ENCODE measurements at places on chromosomes 2 and 18.

GRCh38 chr2:238098901-238099713 is 1.0 kb upstream of the ESPNL start:
- H3K36me3 ChIP-seq, result no peaks in the 10 kb centered on the region
- peak overlapping the region; percentile 16 for H3K27ac ChIP-seq
- no peak overlapping the region for H3K4me3 ChIP-seq
- H3K4me1 ChIP-seq, result peaks cover 5% of the 10 kb centered on the region

- H3K27ac ChIP-seq, result no peak overlapping the region
- no peaks in the 10 kb centered on the region for H3K36me3 ChIP-seq
- H3K27me3 ChIP-seq, result no peaks in the 10 kb centered on the region
- no peak overlapping the region for H3K4me3 ChIP-seq
Measured at GRCh38 chr2:52036853-52037252, 1004.9 kb upstream of the NRXN1 start.

DNA sequence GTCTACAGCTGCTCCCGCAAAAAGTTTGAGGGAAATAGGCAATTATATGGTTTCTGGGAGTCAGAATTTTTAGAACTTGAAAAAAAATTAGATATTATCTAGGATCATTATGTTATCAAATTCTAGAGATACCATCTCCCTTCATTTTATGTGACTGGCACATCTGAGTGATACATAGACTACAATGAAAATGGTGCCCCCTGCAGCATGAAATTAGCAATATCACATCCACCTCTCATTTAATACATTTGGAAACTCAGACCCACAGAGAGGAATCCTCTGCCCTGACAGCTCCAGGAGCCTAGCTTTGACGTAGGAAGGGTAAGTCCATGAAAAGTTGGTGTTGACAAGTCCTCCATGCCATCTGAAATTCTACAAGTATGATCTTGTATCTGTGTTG is 381.6 kb downstream of the SUCLG1 start:
- H3K4me3 ChIP-seq, result no peak overlapping the region
- H3K36me3 ChIP-seq, result no peaks in the 10 kb centered on the region
- no peaks in the 10 kb centered on the region for H3K4me1 ChIP-seq
- no peak overlapping the region for H3K27ac ChIP-seq
- H3K27me3 ChIP-seq, result no peaks in the 10 kb centered on the region
- DNase-seq, result peak; percentile 2

DNA sequence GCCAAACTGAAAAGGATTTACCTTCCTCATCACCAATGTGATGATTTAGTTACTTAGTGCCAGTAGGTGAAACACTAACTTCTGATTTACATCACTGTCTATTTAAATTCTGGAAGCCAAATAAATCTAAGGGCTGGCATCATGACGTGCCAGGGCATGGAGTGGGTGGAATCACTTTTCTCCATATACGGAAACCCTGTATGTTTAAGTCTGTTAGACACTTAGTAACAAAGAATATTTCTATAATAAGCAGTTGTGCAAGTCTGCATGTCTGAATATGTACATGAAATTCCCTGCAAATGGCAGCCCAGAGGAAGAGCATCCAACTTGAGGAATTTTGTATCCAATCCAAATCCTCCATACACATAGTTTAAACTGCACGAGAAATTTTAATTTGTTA is 243.1 kb upstream of the SMAD7 start:
- H3K27me3 ChIP-seq, result no peaks in the 10 kb centered on the region
- peaks cover 3% of the 10 kb centered on the region for H3K36me3 ChIP-seq
- H3K4me1 ChIP-seq, result no peaks in the 10 kb centered on the region
- no peak overlapping the region for H3K27ac ChIP-seq
- DNase-seq, result no peak

DNA sequence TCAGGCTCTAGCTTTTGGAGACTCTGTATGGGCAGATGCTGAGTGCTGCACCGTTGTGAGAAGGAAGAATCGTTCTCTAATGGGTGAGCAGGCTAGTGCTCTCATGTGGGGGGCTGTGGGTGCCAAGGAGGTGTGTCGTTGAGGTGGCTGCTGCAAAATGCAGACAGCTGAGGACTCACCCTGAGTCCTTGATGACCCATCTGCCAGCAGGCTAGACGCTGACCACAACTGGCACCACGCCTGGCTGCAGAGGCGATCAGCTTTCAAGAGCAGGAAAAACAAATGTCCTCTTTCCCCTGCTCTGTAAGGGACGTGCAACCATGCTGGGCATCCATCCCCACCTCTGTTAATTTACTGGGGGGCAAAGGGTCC is 48.2 kb downstream of the HAUS1 start:
- peaks cover 78% of the 10 kb centered on the region for H3K4me1 ChIP-seq
- no peak overlapping the region for H3K27ac ChIP-seq
- H3K36me3 ChIP-seq, result peaks cover 7% of the 10 kb centered on the region
- no peak overlapping the region for H3K4me3 ChIP-seq

DNA sequence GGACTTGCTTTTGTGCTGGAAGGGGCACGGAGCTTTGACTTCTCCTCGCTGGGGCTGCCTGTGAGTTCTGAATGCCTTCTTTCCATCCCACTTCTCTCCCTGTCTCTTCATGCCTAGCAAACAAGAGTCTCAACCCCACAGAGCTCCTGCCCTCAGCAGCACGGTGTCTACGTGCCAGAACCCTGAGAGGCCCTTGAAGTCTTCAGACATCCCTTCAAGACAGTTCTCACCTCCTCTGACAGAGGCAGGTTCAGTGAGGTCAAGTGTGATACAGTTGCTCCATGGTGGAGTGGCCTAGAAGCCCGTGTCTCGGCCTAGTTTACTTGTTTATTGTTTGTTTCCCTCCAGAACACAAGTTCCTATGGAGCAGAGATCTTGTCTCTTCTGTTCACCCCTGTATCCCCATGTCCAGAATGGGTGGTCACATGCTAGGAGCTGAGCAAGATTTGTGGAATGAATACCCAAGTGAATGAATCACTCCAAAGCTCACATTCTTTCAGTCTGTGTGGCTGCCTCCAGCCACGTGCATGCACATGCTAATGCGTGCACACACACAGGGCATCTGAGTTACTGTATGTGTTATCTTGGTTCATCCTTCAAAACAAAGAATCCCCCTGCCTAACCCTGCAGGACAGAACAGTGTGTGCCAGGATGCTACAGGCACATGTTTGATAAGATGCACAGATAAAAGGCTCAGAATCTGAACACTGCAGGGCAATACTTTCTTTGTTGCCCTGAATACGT is 391.6 kb downstream of the NBAS start:
- H3K4me1 ChIP-seq, result peaks cover 20% of the 10 kb centered on the region
- DNase-seq, result no peak
- peaks cover 12% of the 10 kb centered on the region for H3K36me3 ChIP-seq
- no peak overlapping the region for H3K4me3 ChIP-seq
- no peak overlapping the region for H3K27ac ChIP-seq

- peaks cover 6% of the 10 kb centered on the region for H3K4me1 ChIP-seq
- no peaks in the 10 kb centered on the region for H3K36me3 ChIP-seq
- H3K27me3 ChIP-seq, result peaks cover 21% of the 10 kb centered on the region
Measured at GRCh38 chr2:204321027-204321800, 224.1 kb upstream of the PARD3B start.

- no peak overlapping the region for H3K4me3 ChIP-seq
- H3K36me3 ChIP-seq, result no peaks in the 10 kb centered on the region
- no peaks in the 10 kb centered on the region for H3K4me1 ChIP-seq
- H3K27ac ChIP-seq, result no peak overlapping the region
Measured at GRCh38 chr2:108128249-108128648, 111.5 kb upstream of the SULT1C3 start.

GRCh38 chr18:74869904-74870863 is 272.5 kb downstream of the ZNF407 start:
- H3K4me1 ChIP-seq, result peaks cover 6% of the 10 kb centered on the region
- H3K27ac ChIP-seq, result no peak overlapping the region
- no peak for DNase-seq
- no peaks in the 10 kb centered on the region for H3K36me3 ChIP-seq
- H3K27me3 ChIP-seq, result no peaks in the 10 kb centered on the region

DNA sequence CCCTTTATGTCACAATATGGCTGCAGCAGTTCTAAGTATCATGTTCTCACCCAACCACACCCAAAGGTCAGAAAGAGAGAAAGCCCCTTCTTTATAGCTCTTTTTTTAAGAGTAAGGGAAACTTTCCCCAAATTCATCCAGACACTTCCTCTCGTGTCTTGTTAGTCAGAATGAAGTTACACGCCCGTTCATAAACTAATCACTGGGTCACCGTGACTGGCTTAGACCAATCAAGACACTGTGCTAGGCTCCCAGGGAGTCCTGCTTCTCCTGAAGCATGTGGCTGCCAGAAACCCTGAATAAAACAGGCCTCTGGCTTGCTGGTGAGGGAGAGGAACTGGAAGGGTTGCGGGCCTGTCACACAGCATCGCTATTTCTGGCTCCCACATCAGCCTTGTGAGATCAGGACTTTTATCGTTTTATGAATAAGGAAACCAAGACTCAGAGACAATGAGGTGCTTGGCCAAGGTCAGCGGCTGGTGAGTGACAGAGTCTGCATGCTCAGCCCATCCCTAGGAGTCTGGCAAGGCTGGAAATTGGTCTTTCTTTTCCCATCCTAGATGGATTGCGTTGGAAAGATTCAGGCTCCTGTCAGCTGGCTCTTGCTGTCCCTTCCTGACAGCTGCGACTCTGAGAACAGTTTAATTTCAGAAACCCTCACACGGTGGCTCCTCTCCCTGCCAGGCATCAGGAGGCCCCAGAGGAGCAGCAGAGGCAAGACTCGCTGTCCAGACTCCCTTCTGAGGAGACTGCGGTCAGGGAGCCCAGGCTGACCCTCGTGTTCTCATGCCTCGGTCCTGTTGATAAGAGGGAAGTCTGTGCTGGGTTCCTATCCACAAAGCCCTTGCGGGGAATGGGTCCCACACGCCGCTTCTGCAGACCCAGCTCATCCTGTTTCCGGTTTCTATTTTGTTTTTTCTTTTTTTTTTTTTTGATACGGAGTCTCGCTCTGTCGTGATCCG is 104.5 kb upstream of the TAF1B start:
- peak overlapping the region; percentile 96 for H3K27ac ChIP-seq
- H3K36me3 ChIP-seq, result peaks cover 3% of the 10 kb centered on the region
- H3K4me1 ChIP-seq, result peaks cover 43% of the 10 kb centered on the region
- H3K4me3 ChIP-seq, result peak overlapping the region; percentile 89

GRCh38 chr18:75341267-75341666 is 86.2 kb downstream of the SMIM21 start:
- H3K4me3 ChIP-seq, result no peak overlapping the region
- H3K27me3 ChIP-seq, result no peaks in the 10 kb centered on the region
- no peaks in the 10 kb centered on the region for H3K36me3 ChIP-seq
